ENCODE measurements at places on chromosomes 3 and 15. TPM values are rescaled to one million over a fixed set of nuclear protein-coding genes. Genes with fewer than 3 reads are reported as not detected.

Gene ECE2
- total RNA-seq = not detected

DNA sequence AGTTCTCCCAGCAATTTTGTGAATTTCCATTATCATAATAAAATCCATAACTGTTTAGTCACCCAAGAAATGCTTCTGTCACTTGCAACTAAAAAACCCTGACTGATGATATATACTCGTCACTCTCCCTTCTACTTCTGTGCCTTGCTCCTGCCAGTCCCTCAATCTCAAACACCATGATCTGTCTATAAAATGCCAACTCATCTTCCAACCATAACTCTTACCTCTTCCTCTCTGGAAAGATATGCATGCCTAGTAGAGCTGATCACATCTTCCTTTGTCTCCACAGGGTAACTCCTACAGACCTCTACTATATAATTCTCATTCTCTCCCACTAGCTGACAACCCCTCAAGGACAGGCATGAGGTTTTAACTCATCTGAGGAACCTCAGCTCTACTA lies 5.2 kb upstream of the VEPH1 start:
- no peak for DNase-seq

DNA sequence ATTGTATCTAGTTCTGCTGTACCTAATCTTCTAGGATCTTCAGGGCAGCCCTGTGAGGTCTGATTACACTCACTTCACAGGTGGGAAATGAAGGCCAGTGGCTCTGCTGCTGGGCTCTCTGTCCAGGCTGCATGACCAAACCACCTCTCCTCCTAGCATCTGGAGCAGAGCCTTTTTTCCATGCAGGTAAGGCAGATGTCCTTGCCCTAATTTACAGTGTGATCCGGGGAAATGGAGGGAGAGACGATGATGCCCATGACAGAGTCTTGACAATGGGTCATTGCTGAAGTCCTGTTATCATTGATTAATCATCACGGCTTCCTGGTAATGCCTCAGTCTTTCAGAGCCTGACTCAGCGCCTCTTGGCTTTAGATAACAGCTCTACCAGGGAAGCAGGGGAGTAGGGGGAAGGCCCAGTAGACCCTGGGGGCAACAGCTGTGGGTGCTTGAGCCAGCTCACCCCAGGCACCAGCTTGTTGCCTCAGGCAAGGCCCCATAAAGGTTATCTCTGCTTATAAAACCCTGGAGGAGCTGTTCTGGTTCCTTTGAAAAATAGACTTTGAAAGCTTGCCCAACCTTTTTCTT lies 153.4 kb downstream of the GABRG3 start:
- no peak for DNase-seq

- DNase-seq = no peak
Observed at GRCh38 chr3:172869368-172869771, 118.8 kb downstream of the ECT2 start.

DNA sequence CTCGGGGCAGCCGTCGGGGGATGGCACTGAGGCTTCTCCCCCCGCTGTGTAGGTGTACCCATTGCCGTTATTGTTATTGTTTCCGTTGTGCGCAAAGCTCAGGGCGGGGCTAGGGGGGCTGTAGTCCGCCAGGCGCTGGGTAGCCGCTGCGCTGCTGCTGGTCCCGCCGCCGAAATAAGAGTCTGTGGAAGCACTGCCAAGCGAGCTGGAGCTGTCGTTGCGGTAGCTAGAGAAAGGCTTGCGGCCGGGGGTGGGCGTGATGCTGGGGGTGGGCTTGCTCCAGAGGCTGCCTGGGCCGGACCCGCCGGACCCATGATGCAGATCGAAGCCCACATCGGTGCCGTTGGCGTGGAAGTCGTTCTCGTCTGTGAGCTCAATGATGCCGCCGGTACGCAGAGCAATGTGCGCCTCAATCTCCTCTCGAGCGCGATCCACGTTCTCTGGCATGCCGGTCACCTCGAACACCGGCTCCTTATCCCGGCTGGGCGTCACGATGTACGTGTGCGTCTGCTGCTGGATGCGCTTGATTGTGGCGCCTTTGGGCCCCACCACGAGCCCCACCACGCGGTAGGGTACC lies 1.9 kb downstream of the MEX3B start:
- DNase-seq = no peak
